ENCODE measurements at places on chromosomes 12 and 14. TPM values are rescaled to one million over a fixed set of nuclear protein-coding genes. Genes with fewer than 3 reads are reported as not detected.

- H3K36me3 ChIP-seq: peaks cover 14% of the 10 kb centered on the region
- peak overlapping the region; percentile 78 for H3K4me3 ChIP-seq
- peaks cover 87% of the 10 kb centered on the region for H3K4me1 ChIP-seq
Observed at GRCh38 chr14:92585981-92586937, 72.7 kb downstream of the RIN3 start.

Gene MUCL1
- not detected for total RNA-seq

DNA sequence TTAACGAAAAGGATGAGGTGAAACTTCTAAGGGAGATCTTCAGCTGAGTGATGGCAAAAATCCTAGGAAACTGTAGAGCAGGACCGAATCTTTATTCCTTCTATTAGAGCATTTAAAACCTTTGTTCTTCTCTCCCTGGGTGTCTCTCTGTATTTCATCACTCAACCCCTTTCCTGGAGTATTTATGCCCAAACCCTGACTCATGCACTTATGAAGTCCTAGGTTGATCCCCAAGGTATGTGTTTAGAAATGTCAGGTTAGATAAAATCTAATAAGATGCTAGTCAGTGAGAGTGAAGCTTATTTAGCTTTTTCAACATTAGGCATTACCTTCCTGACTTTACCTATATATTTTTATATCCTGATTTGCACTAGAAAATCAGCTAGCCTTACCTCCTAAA lies 239.8 kb upstream of the NPAS3 start:
- H3K4me3 ChIP-seq: no peak overlapping the region
- DNase-seq: no peak

GRCh38 chr12:101767537-101767936 lies 28.3 kb upstream of the SYCP3 start:
- H3K27ac ChIP-seq: no peak overlapping the region
- peaks cover 15% of the 10 kb centered on the region for H3K36me3 ChIP-seq
- H3K27me3 ChIP-seq: no peaks in the 10 kb centered on the region
- no peak for DNase-seq
- H3K4me3 ChIP-seq: no peak overlapping the region

Gene SYT1
- not detected for total RNA-seq

DNA sequence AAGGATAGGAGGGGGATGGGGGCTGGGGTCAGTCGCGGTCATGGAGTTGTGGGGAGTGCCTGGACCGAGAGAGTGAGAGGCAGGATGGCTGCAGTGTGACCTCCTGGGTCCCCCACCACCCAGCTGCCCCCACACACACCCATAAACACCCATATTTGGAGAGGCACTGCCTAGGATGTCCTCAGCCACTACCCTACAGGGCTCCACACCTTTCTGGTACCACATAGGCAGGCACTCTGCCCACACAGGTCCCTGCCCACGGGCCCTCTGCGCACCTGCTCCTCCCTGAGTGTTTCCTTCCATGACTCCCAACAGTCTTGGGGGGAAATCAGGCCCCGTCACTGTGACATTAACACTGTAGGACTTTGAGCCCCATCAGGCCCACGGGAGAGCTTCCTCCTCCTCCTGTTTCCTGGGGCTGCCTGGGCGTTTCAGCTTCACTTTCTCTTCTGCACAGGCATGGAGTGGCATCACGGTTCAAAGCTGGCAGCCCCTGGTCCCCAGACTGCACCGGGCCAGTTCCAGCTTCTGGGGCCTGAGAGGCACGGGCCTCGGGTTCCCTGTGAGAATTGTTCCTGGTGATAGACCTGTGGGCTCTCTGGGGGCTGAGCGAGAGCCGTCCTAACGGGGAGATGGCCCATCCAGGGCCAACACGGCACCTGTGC lies 207.0 kb upstream of the C14orf180 start:
- no peaks in the 10 kb centered on the region for H3K36me3 ChIP-seq
- H3K4me1 ChIP-seq: no peaks in the 10 kb centered on the region
- H3K4me3 ChIP-seq: no peak overlapping the region
- no peak for DNase-seq
- H3K27ac ChIP-seq: no peak overlapping the region

GRCh38 chr12:125065919-125066570 lies 810 bp downstream of the AACS start:
- no peak overlapping the region for H3K27ac ChIP-seq
- H3K4me1 ChIP-seq: peaks cover 30% of the 10 kb centered on the region
- H3K36me3 ChIP-seq: peaks cover 10% of the 10 kb centered on the region
- H3K27me3 ChIP-seq: peaks cover 15% of the 10 kb centered on the region
- DNase-seq: no peak

Gene NTS
- total RNA-seq: not detected

DNA sequence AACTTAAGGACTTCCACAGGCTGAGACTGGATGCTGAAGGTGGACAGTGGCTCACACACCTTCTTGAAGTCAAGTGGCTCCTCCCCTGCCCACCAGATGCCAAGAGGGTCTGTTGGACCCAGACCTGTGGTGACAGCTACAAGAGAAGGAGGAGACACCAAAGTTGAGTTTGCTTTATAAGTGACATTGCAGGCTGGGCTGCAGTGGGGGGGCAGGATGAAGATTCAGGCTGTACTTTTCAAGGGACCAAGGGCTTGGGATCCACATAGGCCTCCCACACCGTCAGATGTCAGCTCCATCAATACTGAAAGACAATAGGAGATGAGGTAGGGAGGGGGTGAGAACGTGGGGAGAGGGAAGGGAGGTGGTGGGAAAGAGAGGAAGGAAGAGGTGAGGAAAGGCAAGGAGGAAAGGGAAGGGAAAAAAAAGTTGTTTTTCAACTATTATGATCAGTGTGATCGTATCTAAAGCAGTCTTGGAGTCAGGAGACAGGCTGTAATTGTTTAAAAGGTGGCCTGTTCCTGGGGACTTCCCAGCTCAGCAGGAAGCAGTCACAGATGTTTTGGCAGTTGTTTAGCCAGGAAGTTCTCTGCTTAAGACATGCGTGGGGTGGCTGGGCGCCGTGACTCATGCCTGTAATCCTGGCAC lies 84.1 kb upstream of the RESF1 start:
- peak overlapping the region; percentile 99 for H3K27ac ChIP-seq
- H3K4me1 ChIP-seq: peaks cover 21% of the 10 kb centered on the region
- H3K36me3 ChIP-seq: peaks cover 23% of the 10 kb centered on the region
- H3K27me3 ChIP-seq: no peaks in the 10 kb centered on the region

GRCh38 chr12:67269633-67270573 lies 745 bp downstream of the CAND1 start:
- no peaks in the 10 kb centered on the region for H3K27me3 ChIP-seq
- H3K27ac ChIP-seq: peak overlapping the region; percentile 99
- DNase-seq: peak; percentile 64
- peaks cover 55% of the 10 kb centered on the region for H3K4me1 ChIP-seq

GRCh38 chr12:131330106-131330815 lies 376.6 kb downstream of the ADGRD1 start:
- H3K4me1 ChIP-seq: no peaks in the 10 kb centered on the region
- no peaks in the 10 kb centered on the region for H3K36me3 ChIP-seq
- H3K4me3 ChIP-seq: no peak overlapping the region
- DNase-seq: no peak
- peaks cover 9% of the 10 kb centered on the region for H3K27me3 ChIP-seq

Gene PDE3A
- total RNA-seq: not detected

Gene STXBP6
- not detected for total RNA-seq

DNA sequence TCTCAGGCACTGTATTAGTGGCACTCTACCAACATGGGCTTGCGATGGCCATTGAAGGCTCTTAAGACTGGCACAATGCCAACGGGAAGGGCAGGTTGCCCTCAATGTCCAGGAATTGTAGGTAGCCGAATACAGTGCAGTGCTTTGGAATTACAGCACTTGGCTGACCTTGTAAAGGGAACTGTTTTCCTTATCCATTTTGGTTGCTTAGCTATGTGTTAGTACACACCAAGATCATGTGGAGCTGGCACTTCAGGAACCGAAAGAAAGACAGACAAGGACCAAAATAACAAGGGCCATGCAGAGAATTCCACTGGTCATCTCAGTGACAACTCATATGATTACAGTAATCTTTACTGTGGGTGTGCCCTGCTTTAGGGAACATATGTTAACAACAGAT lies 72.7 kb downstream of the DYRK2 start:
- no peaks in the 10 kb centered on the region for H3K36me3 ChIP-seq
- DNase-seq: no peak
- peaks cover 6% of the 10 kb centered on the region for H3K27me3 ChIP-seq
- no peak overlapping the region for H3K27ac ChIP-seq

Gene MAP3K9
- total RNA-seq: 7.5 TPM

Gene FSCB
- total RNA-seq: not detected

DNA sequence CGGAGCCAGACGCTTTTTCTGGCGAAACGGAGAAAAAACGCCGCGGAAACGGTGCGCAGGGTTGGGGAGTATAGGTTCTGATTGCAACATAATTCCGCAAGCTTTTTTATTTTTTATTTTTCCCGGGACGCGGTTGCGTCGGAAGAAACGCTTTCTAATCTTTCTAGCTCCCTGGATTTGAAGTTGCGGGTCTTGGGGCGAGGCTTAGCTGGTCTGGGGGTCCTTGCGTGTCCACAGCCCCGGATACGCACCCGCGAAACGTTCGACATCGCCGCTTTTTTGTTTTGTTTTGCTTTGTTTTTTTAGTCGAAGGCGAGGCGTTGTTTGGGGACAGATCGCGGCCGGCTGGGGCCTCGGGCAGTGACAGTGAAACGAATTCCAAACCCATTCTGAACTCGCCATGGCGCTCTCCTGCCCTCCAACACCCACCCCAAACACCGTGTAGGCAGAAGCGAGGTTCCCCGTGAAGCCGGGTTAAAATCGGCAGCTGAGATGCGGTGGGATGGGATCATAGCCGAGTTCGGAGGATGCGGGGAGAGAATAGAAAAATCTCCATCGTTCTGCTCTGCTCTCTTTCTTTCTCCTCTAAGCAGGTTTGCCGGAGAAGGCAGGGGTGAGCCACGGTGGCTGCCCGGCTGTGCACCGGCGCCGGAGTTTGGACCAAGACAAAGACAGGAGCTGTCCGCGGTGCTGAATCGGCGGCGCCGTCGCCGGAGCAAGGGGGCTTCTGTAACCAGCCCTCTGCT lies 8.1 kb upstream of the LHX5 start:
- peaks cover 4% of the 10 kb centered on the region for H3K36me3 ChIP-seq
- H3K4me1 ChIP-seq: peaks cover 11% of the 10 kb centered on the region
- peak overlapping the region; percentile 27 for H3K4me3 ChIP-seq
- peak overlapping the region; percentile 69 for H3K27ac ChIP-seq

- no peaks in the 10 kb centered on the region for H3K4me1 ChIP-seq
- no peak for DNase-seq
- H3K4me3 ChIP-seq: no peak overlapping the region
- H3K27me3 ChIP-seq: no peaks in the 10 kb centered on the region
- H3K36me3 ChIP-seq: no peaks in the 10 kb centered on the region
Observed at GRCh38 chr12:85076688-85077430, 40.7 kb downstream of the LRRIQ1 start.

DNA sequence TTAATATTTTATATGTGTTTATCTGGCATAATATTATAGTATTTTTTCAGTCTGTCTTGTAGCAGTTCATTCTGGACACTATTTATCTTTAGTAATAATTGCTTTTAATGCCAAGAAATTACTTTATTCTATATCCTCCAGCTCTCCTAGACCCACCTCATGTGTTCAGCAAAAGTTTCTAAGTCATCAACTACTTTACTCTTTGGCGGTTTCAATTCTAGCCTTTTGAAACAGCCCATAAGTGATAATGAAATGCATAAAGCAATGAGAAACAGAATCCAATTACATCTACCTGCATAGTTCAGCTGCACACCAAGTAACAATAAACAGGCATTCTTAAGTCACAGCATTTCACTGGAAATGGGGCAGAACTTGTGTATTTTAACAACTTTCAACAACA lies 225.5 kb downstream of the SLC25A21 start:
- no peak overlapping the region for H3K4me3 ChIP-seq
- no peak overlapping the region for H3K27ac ChIP-seq
- no peaks in the 10 kb centered on the region for H3K27me3 ChIP-seq

Gene SPTSSA
- total RNA-seq: 7.3 TPM

Gene PHETA1
- total RNA-seq: 2.2 TPM

Gene IRAK3
- 1.2 TPM for total RNA-seq

- no peak overlapping the region for H3K4me3 ChIP-seq
- H3K4me1 ChIP-seq: peaks cover 6% of the 10 kb centered on the region
Observed at GRCh38 chr12:39435531-39435930, 7.4 kb downstream of the KIF21A start.

Gene MIS18BP1
- 70.9 TPM for total RNA-seq

Data from activated T-cell treated with anti-CD3 and anti-CD28 coated beads, Interleukin-2, amount 50 U/mL, for 72 hours (primary cell).